ENCODE measurements at places on chromosomes 7 and 10.

DNA sequence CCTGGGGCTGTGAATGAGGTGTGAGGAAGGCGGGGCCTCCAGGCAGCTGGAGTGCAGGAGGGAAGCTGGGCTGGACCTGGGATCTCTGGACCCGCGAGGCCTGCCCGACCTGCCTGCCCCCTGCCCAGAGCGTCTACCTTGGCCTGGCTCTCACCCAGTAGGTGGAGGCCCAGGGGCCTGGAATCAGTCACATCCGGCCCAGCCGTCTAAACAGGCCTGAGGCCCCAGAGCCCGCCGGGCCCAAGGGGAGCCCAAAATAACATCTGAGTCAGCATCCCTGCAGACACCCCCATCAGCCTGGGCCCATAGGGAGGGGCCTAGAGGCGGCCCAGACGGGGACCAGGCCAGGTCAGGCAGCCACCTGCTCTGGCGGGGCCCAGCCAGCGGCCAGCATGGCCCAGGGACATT is 15.1 kb upstream of the ELN start:
- no peak for DNase-seq

- no peak for DNase-seq
Measured at GRCh38 chr10:112784022-112784461, 166.0 kb upstream of the TCF7L2 start.

DNA sequence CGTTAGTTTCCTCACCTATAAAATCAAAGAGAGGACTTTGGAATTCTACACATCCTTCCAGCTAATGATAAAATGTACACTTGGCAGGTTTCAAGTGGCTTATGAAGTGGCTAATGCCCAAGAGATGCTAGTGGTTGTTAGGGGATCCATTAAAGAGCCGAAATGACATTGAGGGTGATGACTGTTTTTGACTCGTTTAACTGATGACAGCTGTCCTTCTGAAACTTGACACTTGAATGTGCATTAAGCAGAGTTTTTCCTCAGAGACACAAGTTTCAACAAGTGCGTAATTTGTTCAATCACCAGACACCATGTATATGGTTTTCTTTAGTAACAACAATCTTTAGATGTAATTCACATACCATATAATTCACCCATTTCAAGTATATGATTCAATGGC is 1.6 kb upstream of the PRF1 start:
- DNase-seq: no peak

- peak; percentile 46 for DNase-seq
Measured at GRCh38 chr7:149662591-149663095, 110.7 kb downstream of the ZNF467 start.

- DNase-seq: peak; percentile 24
Measured at GRCh38 chr7:104956753-104957450, 57.1 kb upstream of the KMT2E start.

GRCh38 chr10:82420001-82420400 is 545.0 kb downstream of the NRG3 start:
- DNase-seq: no peak

DNA sequence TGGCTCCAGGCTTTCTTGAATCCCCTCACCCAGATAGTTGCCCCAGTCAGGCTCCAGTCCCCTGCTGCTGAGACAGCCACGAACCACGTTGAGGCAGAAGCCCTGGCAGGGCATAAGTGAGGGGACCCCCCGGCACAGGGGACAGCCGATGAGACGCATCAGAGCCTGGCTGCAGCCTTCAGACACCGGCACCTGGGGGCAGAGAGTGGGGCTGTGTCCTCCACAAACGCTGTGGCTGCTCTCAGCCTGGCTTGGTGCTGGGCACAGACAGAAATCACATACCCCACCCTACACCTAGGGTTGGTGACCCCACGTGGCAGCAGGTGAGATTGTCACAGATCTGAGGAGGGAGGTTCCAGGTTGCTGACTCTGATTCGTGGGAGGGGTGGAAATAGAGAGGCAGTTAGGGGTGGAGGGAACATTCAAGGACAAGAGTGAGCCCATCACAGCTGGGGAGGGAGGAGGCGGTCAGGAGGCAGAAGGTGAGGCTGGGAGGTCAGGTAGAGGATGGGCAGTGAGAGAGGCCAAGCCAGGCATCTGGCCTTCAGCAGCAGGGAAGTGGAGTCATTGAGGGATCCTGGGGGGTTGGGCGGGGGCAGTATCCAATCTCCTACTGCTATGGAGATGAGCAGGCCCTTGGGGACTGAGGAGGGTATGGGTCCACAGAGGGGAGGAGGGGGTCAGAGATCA is 3.2 kb downstream of the GPC2 start:
- no peak for DNase-seq

GRCh38 chr10:77879710-77880109 is 46.8 kb downstream of the DLG5 start:
- no peak for DNase-seq

- no peak for DNase-seq
Measured at GRCh38 chr7:47536661-47537611, 45.0 kb downstream of the TNS3 start.

GRCh38 chr7:44824894-44825526 is 22.9 kb downstream of the H2AZ2 start:
- DNase-seq: no peak

DNA sequence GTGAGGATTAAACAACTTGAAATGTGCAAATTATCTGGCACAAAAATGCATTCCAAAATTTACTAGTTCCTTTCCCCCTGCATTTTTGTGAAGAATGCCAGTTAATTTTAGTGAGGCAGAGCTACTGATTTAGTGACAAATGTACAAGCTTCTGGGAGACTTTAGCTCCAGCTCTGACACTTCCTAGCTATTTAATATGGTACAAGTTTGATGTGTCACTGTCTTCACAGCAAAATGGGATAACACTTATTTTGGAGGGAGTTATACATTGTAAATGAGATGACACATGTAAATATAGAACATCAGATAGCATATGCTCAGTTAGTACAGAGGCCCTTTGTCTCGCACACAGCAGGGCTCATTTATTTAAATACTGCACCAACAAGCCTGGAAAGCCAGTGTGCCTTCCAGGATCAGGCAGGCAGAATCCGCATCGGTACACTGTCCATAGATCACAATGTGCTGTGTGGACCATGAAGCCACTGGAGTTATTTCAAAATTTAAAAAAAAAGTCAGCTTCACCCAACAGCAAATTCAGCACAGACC is 48.7 kb downstream of the ELMO1 start:
- no peak for DNase-seq

DNA sequence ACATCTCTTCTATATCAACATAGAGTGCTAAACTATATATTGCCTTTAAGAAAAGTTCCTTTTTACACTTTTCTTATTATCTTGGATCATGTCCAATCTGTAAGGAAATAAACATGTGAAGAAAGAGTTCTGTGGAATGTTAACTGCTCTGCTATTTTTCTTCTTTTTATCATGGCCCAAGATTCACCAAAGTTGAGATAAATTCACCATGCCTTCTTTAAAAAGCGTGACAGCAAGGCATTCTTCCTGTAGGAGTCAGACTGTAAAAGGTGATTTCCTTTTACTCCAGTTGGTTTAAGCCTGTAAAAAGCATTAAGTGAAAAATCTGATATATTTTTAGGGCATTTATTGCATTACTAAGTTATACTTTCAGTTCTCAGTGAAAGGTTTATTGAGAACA is 165.7 kb upstream of the FZD1 start:
- DNase-seq: no peak

GRCh38 chr7:100130608-100131453 is 4.1 kb downstream of the MBLAC1 start:
- DNase-seq: peak; percentile 81

GRCh38 chr10:90738885-90739284 is 119.0 kb downstream of the HTR7 start:
- no peak for DNase-seq

GRCh38 chr10:77390481-77390891 is 247.1 kb downstream of the KCNMA1 start:
- no peak for DNase-seq

DNA sequence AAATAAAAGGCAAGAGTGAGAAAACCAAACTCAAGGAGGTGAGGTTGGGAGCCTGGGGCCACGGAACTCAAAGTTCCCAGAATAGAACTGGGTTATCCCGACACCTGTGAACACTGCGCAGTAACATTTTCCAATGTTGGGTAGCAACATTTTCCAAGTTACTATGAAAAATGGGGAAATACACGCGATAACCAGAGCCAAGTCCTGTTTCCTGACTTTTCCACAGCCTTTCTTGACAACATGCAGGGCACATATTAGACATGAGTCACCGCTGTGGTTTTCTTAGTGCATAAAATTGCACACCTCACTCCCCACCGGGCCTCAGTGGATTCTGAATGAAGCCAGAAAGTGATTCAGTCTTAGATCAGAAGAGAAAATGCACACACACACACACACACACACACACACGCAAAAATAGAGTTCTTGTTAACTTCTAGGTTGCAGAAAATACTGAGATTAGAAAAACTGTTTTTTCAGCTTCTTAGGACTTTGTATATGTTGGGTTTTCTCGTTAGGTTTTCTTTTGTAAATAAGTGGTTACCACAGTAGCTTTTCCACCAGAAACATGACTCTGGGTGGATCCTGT is 70.0 kb downstream of the CAMK1D start:
- DNase-seq: peak; percentile 41

- DNase-seq: no peak
Measured at GRCh38 chr7:87511510-87511909, 36.0 kb upstream of the ABCB4 start.

DNA sequence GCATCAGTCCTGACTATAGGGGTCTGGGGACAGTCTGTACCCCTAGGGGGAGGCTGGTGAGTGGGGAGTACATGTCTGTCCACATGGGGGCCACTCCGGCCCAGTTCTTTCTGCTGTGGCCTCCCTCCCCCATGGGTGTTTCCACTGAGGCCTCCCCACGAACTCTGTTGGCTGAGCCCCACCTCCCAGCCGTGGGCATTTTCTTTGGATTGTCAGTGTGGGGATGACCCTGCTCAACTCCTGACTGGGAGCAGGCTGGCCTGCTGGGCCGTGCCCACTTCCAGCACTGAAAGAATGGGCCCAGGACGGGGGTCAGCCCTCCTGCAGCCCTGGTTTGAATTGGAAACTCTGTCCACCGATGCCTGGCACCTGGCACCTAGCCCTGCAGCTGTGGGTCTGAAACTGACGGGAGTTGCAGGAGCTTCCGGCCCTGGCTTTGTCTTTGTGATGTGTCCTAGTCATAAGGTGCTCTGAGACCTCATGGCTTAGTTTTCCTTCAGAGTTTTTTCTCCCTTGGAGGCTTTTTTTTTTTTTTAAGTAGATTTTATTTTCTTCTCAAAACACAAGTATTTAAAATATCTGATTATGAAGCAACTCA is 46.5 kb downstream of the LHPP start:
- DNase-seq: no peak

GRCh38 chr10:77236700-77237099 is 400.9 kb downstream of the KCNMA1 start:
- DNase-seq: no peak

DNA sequence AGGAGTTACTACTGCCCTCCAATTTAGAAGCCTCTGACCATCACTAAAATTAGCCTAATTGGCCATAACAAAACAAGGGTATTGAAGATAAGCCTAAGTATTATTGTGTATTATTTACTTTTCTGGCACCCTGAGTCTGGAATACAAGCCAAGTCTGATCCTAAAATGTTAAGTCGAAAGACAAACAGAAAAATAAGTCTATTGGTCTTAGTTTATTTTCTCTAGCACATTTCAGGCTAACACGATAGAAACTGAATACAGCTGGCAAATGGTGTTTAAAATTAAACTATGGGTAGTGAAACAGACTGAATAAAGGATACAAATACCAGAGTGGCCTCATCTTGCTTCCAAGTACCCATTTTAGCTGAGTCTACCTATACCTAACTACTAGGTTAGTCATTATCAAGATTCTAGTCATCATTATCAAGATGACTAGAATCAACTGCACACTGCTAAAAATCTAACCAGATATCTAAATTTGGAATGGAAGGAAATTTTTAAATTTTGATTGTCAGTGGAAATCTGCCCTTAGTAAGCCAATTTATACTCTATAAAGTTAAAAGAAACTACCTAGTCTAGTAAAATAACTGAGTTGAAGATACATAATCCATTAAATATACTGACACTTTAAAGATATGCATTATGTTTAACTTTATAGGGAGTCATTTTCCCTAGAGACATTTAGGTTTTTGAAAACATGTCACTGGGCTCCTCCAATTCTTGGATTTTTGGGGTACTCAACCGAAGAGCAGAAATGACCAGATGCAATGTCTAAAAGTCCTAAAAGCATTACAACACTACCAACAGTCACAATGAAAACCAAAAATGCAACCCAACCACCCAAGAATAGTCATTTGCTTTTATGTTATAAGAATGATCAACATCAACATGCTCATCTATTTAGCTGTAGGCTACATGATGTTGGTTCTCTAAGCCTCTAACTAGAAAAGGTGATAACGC is 80.9 kb downstream of the NT5C2 start:
- no peak for DNase-seq

DNA sequence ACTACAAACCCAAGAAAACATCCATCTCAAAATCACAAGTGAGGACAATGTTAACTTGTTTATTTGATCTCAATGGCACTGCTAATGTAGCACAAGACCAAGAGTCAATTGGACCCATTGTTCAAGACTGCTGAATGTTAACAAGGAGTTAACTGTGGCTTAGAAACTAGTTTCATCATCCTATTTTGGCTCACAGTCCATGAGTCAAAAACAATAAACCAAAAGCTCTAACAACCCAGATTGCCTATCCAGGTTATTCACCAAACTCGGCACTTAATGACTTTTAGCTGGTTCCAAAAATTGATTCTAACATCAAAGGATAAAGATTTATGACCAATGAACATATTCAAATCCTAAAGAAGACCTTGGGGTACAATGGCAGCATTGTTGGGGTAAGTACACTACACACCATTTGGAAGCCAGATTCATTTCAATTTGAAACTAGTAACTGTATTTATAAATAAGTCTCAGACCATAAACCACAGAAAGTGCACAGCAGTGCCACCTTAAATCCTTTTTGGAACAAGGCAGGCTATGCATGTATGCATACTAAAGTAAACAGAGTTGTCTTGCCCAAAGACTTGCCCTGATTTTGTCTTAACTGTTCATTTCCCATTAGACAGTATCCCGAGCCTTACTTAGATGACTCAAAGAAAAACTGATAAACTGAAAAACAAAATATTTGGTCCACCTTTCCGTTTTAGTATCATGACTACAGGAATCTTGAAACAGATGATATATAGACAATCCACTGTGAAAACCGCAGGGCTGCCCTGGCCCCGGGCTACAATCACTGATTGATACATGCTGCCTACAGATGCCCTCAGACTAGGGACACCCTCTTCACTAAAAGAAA is 84.5 kb downstream of the SRPK2 start:
- DNase-seq: no peak

GRCh38 chr7:102287111-102287980 is 678 bp downstream of the SH2B2 start:
- no peak for DNase-seq

GRCh38 chr10:80530251-80530650 is 7.5 kb upstream of the SH2D4B start:
- DNase-seq: peak; percentile 55

DNA sequence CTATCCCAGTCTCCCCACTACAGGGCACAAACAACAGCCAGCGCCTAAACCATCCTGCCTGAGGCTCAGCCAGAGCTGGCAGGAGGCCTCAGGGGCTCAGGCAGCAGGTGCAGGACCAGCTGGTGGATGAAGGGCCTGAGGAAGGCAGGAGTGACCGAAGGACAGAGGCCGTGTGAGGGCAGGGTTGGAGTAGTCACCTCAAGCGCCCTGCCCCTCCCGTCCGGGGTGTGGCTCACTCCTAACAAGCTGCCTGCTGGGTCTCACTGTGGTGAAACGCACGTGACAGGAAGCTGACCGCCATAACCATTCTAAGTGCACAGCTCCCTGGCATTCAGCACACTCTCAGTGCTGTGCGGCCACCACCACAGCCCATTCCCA is 281.1 kb downstream of the ELFN1 start:
- DNase-seq: no peak

GRCh38 chr7:92002720-92003119 is 62.1 kb downstream of the AKAP9 start:
- no peak for DNase-seq

Data from CD4-positive, alpha-beta T cell treated with Interleukin-6 at 100 ng/mL for 8 hours (primary cell).